Suppressor macrophage treated with lipopolysaccharide for 1 hour (primary cell): ENCODE measurements at places on chromosomes 3 and 15.

DNA sequence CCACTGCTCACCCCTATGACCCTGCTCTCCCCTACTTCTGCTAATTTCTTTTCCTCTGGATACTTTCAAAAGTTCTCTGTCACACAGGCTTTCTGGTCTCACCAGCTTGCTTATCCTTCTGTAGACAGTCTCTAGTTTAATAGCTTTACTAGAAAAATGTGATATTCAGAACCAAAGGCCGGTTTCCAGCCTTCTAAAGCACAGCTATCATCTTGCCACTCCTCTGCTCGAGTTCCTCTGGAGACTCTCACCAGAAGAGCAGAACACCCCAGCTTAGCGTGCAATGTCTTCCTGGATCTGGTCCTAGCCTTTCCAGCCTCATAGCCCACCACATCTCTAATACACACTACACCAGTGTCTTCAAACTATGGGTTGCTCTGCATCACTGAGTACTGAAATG lies 1.8 kb upstream of the VPS8 start:
- DNase-seq, result no peak

GRCh38 chr3:182617500-182617899 lies 175.8 kb upstream of the ATP11B start:
- no peak for DNase-seq

DNA sequence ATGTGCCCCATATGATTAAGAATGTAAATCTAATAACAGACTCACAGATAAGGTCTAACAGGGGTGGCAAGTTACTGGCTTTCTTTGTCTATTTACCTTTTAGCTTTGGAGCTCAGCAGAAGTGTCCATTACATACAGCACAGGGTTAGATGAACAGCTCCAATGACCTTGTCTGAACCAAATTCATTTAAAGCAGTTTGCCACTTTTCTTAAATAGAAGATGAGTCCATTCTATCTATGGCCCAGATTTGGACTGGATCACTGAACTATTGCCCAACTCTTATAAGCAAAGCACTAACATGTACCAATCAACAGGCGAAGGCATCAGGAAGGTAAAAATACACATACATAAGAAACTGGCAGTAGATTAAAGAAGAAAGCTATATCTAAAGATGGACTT lies 214.4 kb downstream of the TIGIT start:
- no peak for DNase-seq

GRCh38 chr3:46632792-46633191 lies 20.5 kb downstream of the FAM240A start:
- DNase-seq, result peak; percentile 36

- DNase-seq, result no peak
These were observed 58.7 kb upstream of the TGFBR2 start for GRCh38 chr3:30547716-30548115.

DNA sequence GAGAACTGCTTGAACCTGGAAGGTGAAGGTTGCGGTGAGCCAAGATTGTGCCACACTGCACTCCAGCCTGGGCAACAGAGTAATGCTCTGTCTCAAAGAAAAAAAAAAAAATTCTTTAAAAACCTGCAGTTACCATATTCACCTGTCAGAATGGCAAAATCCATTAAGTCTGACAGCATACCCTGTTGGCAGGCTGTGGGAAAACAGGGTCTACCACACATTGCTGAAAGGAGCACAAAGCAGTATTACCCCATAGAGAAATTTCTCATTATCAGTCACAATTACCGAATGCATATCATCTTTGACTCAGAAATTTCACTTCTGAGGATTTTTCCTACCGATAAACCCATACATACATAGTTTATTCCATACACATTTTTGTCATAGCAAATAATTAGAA lies 264.1 kb upstream of the SLCO3A1 start:
- DNase-seq, result no peak

DNA sequence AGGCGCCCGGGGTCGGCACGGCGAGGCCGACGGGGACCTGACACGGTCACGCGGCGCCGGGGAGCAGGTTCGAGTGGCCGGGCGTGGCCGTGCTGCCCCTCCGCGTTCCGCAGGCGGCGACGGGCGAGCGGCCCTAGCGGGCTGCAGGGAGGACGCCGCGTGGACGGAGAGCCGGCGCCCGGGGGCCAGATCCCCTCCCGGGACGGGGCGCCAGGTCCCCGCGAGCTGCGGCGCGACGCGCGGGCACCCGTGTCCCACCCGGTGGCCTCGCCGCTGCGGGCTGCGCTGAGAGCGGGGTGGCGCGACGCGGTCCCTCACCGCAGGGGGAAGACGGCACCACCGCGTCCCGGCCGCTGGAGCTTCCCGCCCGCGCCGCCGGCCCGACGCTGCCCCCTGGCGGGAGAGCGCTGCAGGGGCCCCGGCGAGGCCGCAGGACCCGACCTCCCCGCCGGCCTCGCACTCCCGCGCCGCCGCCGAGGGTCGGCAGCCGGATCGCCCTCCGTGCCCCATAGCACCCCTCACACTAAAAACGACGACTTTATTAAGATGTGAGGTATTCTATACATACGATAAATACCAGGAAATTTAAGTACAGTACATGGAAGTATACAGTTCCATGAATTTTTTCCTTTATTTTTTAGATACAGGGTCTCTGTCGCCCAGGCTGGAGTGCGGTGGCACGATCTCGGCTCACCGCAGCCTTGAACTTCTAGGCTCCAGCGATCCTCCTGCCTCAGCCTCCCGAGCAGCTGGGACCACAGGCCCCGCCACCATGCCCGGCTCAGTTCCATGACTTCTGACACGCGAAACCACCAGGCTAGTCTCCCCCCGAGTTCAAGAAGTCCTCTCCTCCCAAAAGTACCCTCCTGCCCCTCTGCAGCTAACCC lies 1.3 kb upstream of the PIGZ start:
- peak; percentile 85 for DNase-seq

DNA sequence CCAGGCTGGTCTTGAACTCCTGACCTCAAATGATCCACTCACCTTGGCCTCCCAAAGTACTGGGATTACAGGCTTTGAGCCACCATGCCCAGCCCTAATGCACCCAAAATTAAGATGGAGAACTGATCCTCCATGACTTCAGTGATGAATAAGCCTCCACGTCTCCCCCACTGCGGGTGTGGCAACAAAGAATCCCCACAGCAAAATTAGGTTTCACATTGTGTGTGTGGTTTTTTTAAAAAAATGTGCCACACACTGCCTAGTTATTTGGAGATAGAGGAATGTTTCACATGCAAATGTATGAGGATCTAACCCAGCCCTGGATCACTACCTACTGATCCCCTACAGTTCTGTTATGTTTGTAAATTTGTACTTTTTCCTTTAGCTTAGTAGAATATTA lies 17.3 kb downstream of the HDAC11 start:
- DNase-seq, result peak; percentile 48

GRCh38 chr3:120487191-120487650 lies 36.4 kb upstream of the FSTL1 start:
- DNase-seq, result no peak

GRCh38 chr3:46386205-46386604 lies 15.5 kb downstream of the CCR5 start:
- peak; percentile 88 for DNase-seq

DNA sequence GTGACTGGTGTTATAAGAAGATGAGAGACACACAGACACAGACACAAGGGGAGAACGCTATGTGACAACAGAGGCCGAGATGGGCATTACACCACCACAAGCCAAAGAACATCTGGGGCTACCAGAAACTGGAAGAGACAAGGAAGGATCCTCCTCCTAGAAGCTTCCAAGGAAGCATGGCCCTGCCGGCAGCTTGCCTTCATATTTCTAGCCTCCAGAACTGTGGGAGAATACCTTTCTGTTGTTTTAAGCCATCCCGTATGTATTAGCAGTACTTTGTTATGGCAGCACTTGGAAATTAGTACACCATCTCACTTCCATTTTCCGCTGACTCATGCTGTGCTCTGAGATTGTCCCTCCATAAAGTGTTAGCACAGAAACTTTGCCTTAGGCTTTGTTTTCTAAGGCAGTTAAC lies 38.7 kb upstream of the CA12 start:
- DNase-seq, result no peak

- no peak for DNase-seq
These were observed 1214.8 kb downstream of the NSUN3 start for GRCh38 chr3:95277613-95278012.

DNA sequence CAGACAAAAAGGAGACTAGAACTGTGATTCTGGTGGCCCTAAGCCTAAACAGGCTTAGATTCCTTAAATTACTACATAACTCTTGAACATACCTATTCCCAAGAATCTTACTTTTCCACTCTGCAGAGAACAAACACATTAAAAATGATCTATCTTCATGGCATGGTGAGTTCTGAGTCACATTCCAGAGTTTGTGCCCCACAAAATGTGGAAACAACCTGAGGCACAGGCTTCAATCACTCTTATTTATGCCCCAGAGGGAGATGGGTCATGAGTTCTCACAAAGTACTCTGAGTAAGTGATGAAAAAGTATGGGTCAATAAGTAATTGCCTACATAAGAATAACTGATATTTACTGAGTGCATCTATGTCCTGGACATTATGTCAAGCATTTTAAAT lies 137.5 kb upstream of the SLC2A2 start:
- DNase-seq, result no peak

GRCh38 chr15:75049392-75049791 lies 26.0 kb downstream of the PPCDC start:
- no peak for DNase-seq

GRCh38 chr3:130761730-130762311 lies 15.2 kb upstream of the PIK3R4 start:
- DNase-seq, result no peak

DNA sequence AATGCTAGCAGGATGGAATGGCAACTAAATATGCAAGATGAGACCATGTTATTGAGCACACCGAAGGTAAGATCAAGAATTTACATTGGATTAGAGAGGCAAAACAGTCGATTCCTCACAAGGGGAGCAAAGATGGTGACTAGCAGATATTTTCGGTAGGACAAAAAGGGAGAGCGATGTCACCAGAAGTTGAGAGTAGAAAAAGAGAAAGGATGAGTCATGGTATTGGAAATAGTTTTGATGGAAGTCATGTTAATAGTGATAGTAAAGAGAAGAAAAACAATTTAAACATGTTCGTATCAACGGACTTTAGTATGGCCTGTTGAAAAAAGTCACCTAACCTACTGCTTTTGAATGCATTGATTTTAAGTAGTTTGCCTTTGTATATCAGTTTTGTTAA lies 55.0 kb downstream of the UBE2E2 start:
- peak; percentile 32 for DNase-seq

DNA sequence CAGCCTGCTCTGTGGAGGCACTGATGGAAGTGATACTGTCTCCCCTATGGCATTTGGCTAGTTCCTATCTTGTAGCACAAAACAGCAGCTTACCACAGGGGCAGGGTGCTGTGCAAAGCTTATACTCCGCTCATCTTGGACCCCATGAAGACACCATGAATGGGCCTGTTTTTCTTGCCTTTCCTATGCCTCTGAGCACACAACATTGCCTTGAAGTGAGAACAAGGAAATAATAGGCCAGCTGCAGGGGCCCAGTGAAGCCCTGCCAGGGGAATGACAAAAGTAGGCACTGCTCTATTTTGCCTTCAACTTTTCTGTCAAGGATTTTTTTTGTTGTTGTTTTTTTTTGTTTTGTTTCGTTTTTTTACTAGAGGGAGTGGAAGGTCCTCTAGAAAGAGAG lies 110.3 kb downstream of the PDE8A start:
- DNase-seq, result no peak

DNA sequence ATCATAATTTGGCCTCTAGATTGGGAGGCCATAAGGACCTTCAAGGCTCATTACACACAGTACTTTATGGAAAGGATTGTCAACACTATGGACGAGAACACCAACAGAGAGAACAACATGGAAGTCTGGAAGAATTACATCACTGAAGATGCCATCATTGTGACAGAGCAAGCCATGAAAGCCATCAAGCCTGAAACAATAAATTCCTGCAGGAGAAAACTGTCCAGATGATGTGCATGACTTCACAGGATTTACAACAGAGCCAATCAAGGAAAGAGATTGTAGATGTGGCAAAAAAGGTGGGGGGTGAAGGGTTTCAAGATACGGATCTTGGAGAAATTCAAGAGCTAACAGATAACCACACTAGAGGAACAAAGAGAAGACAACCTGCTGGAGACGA lies 15.9 kb downstream of the IL17RB start:
- no peak for DNase-seq

DNA sequence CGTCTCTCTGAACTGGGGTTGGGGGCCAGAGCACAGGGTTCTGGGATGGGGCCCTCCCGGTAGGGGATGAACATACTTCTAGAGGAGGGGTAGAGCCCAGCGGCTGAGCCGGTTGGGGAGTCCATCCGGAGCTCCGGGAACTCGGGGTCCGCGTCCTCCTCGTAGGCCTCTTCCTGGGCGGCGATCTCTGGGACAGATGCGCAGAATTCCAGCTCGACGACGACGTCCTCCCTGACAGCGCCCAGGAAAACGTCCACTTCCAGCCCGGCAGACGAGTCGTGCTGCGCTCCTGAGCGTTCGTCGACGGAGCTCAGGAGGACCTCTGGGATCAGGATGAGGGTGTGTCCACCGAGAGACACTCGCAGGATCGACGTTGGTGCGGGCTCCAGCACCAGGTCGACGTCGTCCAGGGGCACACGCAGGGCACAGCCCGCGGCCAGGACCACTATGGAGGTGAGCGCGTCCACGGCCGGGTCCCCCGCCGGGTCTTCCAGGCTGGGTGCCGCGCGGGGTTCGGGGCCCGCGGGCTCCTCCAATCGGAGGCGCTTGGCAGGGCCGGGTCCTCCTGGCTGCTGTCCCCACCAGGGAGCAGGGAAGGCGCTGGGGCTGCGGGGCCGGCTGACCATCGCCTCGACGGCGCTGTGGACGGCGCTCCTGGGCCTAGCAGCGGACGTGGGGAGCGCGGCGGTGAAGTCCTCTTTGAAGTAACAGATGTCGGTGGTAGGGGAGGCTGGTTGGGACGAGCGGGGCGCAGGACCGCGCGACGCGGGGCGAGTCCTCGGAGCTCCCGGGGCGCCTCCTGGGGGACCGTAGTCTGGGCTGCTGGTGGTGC lies 474 bp downstream of the PRR23B start:
- DNase-seq, result no peak

DNA sequence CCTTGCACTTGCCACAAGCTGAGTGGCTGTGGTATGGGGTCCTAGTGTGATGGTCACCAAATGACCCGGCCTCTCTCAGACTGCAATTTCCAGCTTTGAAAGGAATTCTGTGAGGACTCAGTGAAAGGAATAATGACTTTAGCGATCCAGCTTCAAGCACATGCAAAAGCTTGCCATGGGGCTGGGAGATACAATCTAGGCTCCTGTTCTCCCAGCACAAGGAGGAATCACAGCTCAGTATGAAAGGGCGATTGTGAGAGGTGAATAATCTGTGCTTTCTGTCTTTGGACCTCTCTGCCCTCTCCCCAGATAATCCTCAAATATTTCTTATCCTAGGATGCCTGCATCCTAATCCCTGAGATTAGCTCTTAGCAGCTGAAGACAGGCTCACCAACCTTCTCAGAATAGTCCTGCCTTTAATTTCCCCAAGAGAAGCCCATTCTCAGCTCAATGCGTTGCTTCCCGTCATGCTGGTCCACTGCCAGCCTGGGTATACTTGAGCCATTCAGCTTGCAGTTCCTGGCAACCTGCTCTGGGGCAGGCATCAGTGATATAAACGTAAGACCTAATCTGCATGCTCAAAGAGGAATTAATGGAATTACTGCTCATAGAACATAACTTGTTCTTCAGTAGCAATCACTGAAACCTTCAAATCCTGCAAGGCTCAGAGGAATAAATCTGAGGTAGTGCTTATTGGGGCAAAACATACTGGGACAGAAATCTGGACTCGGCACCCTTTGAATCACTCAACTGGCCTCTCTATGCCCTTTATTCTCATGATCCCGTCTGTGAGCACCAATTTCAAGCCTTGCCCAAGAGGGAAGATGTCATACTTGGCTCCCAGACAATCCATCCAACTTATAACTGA lies 15.1 kb downstream of the TLNRD1 start:
- DNase-seq, result no peak

GRCh38 chr15:55555089-55555488 lies 33.1 kb downstream of the PYGO1 start:
- no peak for DNase-seq
